Activated CD4-positive, alpha-beta memory T cell treated with anti-CD3 and anti-CD28 coated beads, Interleukin-2, amount 10 ng/mL, durations not matched to agents 7 days and 5 days (primary cell): ENCODE measurements at places on chromosomes 12 and 14. TPM values are rescaled to one million over a fixed set of nuclear protein-coding genes. Genes with fewer than 3 reads are reported as not detected.
A peak's percentile ranks its signal among the peaks of the same experiment; 100 is the strongest.

DNA sequence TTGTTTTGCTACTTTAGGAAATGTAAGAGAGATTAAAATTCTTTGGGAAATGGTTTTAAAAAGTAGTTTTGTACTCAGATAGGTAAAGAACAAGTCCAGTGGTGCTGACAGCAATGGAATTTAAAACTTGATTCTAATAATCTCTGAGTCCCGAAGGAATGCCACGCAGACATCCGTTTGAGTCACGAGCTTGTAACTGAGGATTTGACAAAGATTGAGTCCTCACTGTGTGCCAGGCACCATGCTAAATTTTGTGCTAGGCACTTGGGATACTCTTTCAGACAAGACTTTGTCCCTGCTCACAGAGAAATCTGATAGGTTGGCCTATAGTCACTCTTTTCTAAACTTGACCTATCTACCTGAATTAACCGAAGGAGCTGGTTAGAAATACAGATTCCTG, 12.7 kb downstream of the FLRT2 start:
- H3K27me3 ChIP-seq: no peaks in the 10 kb centered on the region
- H3K4me1 ChIP-seq: no peaks in the 10 kb centered on the region
- no peak overlapping the region for H3K27ac ChIP-seq
- no peaks in the 10 kb centered on the region for H3K36me3 ChIP-seq
- no peak overlapping the region for H3K4me3 ChIP-seq

- peaks cover 83% of the 10 kb centered on the region for H3K27me3 ChIP-seq
- H3K36me3 ChIP-seq: no peaks in the 10 kb centered on the region
- H3K4me3 ChIP-seq: peak overlapping the region; percentile 67
- H3K27ac ChIP-seq: no peak overlapping the region
Measured at GRCh38 chr12:26125400-26126339, 833 bp upstream of the BHLHE41 start.

DNA sequence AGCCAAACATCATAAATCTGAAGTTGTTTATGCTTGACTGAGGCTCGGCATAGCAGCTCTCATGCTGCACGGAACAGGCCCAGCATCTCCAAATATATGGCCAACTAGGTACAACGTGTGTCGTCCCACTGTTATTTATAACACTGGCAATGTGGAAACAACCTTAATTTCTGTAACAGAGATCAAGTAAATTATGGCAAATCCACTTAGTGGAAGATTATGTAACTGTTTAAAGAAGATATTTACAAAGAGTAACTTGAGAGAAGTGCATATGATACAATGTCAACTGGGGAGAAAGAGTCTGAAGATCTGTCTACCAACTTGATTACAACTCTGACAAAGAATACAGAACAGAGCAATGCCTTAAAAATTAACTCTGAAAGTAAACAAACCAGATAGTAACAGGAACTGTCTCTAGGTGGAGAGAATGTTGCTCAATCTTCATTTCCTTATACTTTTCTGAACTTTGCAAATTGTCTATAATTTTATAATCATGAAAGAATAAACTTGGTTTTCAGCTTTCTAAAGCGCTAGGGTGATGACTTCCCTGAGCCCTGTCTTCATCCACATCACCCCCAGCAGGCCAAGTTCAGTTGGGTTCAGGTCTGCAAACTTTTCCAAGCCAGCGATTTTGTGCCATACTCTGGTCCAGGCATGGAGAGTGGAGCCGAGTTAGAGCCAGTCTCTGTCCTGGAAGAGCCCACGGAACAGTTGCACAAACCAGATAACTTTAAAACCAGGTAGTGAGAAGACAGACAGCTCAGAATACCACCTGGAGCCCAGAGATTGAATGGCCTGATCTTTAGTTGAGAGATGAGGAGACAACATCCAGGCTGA, 44.3 kb upstream of the BDKRB2 start:
- DNase-seq: no peak
- H3K27me3 ChIP-seq: no peaks in the 10 kb centered on the region
- no peaks in the 10 kb centered on the region for H3K4me1 ChIP-seq

- H3K27me3 ChIP-seq: peaks cover 53% of the 10 kb centered on the region
- H3K27ac ChIP-seq: no peak overlapping the region
- H3K36me3 ChIP-seq: no peaks in the 10 kb centered on the region
- peak; percentile 68 for DNase-seq
Measured at GRCh38 chr12:49296034-49296835, 1.3 kb downstream of the PRPH start.

DNA sequence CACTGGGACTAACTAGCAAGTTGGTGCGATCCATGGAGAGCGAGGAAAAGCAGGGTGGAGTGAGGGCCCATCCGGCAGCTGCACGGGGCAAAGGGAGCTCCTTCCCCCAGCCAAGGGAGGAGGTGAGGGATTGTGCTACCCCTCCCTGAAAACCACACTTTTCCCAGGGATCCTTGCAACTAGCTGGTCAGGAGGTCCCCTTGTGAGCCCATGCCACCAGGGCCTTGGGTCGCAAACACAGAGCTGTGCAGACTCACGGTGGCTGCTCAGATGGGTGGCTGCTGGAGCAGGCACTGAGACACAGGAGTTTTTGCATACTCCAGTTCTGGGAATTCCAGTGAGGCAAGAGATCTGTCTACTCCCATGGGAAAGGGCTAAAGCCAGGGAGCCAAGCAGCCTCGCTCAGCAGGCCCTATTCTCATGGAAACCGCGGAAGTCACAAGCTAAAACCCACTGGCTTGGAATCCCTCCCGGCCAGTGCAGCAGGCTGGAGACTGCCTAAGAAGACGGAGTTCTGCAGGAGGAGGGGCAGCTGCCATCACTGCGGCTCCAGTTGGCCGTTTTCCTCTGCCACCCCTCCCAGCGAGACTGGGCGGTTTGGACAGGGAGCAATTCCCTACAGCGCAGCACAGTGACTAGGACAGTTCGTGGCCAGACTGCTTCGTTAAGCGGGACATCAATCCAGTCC, 10.9 kb upstream of the ZNF705A start:
- no peaks in the 10 kb centered on the region for H3K4me1 ChIP-seq
- no peak overlapping the region for H3K27ac ChIP-seq
- peaks cover 29% of the 10 kb centered on the region for H3K27me3 ChIP-seq
- DNase-seq: no peak
- no peak overlapping the region for H3K4me3 ChIP-seq

GRCh38 chr12:113359133-113359938, 949 bp downstream of the PLBD2 start:
- no peak for DNase-seq
- H3K36me3 ChIP-seq: no peaks in the 10 kb centered on the region
- H3K4me3 ChIP-seq: peak overlapping the region; percentile 75

Gene IFI27L2
- total RNA-seq: 102 TPM

Gene SERPINA9
- not detected for total RNA-seq

Gene DRAM1
- 4.0 TPM for total RNA-seq

Gene INSM2
- total RNA-seq: not detected
